Activated CD4-positive, alpha-beta T cell treated with anti-CD3 and anti-CD28 coated beads for 36 hours (primary cell): ENCODE measurements at places on chromosomes 1 and 21.

DNA sequence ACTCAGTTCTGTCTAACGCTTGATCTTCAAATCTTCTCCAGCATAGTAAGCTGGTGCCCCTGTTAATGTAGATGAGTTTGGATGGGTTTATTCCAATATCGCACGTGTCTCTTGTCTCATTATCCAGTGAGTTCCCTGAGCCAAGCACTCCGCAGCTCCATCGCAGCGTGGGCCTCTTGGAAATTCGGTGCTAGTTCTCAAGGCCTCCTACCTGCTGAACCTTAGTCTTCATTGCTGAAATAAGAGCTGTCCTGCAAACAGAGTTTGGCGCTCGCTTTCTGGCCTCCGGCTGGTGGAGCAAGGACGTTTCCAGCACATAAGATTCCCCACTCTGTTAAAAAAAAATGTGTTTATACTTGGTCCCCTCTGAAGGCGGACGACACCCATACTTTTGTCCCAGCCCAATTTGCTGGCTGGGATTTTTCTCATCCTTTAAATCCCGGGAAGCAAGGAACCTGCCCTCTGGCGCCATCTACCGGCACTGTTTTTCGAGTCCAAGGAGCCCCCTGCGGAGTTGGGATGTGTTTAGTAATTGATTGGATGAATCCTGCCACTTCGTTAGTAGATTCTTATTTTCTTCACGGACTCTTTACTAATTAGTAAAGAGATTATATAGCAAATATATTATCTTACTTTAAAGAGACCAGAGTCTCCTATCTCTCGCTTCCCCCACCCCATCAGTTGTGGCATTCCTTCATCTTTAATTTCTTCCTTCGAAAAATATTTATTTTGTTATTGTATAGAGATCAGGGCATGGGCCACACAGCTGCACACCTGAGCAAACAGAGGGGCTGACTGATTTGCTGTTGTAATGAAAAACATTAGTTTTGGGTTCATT, 14.7 kb downstream of the JUN start:
- DNase-seq, result peak; percentile 72

DNA sequence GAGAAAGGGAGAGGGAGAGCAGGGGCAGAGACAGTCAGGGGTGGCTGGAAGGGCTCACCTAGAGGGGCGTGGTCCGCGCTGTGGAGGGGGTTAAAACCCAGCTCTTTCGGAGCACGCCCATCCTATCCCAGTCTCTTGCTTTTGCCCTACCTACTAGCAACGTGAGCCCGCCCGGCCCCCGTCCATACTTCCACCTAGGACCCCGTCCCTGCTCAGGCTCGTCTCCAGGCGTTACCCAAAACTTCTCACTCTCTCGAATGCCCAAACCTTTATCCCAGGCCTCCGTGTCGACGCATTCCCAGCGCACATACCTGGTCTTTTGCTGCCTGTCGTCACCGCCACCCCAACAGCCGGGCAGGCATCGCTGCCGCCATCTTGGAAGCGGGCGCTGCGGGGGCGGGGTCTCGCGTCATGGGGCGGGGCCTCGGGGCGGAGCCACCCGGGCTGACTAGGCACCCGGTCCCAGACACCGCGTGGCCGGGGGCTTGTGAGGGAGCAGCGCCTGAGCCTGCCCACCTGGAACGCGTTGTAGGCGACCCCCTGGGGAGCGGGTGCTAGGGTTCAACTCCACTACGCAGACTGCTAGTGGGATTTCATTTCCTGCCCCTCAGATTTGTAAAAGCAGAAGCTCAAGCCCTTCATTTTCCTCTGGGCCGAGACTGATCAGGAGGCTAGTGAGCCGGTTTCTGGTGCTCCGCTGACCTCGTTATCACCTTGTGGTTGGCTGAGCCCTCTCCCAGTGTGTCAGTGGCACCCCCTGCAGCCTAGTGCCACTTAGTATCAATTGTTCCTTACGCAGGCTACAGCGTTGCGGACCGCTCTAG, at the start of gene B4GALT3:
TSS of gene B4GALT3 (minus strand) at position 396 of the 824 bp plus-strand sequence. CDS start 1,447 bp downstream, outside the sequence.
- DNase-seq, result peak; percentile 98

- DNase-seq, result no peak
Measured at GRCh38 chr1:42282867-42283583, 52.0 kb downstream of the FOXJ3 start.

- no peak for DNase-seq
Measured at GRCh38 chr1:19955534-19956170, 23.8 kb downstream of the PLA2G2A start.

DNA sequence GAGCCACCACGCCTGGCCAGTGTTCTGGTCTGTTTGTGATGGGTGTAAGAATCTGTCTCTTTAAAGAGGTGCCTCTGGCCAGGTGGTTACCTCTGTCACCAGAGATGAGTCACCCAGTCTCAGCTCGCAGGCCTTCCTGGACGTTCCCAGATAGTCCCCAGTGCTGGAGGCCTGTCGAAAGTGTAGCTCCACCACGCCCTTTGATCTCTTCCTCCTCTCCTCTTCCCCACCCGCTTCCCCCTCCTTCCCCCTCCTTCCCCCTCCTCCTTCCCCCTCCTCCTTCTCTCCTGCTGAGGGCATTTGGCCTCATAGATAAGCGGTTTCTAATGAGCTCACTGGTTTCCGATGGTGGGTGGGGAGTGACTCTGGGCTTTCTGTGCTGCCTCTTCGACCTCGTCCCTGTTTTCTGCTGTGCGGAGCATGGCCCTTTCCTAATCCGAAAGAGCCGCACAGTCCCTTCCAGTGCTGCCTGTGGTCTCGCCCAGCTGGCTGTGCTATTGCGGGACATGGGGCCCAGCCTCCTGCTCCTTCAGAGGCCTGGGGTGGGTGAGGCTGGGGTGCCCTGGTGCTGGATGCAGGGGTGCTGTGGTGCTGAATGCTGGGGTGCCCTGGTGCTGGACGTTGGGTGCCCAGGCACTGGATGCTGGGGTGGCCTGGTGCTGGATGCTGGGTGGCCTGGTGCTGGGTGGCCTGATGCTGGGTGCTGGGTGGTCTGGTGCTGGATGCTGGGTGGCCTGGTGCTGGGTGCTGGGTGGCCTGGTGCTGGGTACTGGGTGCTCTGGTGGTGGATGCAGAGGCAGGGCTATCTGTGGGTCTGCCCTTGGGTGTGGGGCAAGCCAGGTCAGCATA, 19.2 kb downstream of the AGPAT3 start:
- peak; percentile 57 for DNase-seq

DNA sequence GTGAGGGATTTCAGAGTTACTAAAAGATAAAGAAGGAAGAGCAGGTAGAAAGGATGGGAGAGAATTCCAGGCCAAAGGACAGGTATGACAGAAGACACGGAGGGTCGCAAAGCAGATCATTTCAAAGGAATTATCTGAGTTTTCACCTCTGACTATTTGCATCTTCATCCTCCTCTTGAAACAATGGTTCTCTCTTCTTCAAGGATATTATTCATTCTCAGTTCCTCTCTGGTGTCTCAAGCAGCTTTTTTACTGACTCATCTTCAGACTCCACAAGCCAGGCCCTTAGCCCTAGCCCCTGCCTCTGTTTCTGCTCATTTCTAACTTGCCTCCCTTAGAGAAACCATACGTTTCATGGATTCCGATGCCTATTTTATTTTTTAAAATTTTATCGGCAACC, 15.0 kb downstream of the DDX59 start:
- DNase-seq, result no peak
